ENCODE measurements at places on chromosomes 11 and 22.

- no peak overlapping the region for H3K4me3 ChIP-seq
- no peak overlapping the region for H3K27ac ChIP-seq
- H3K4me1 ChIP-seq = no peaks in the 10 kb centered on the region
- H3K27me3 ChIP-seq = no peaks in the 10 kb centered on the region
Observed at GRCh38 chr11:16526947-16527346, 170.6 kb upstream of the SOX6 start.

- H3K36me3 ChIP-seq = no peaks in the 10 kb centered on the region
- H3K4me3 ChIP-seq = no peak overlapping the region
- no peak for DNase-seq
- H3K4me1 ChIP-seq = no peaks in the 10 kb centered on the region
- no peaks in the 10 kb centered on the region for H3K27me3 ChIP-seq
- H3K27ac ChIP-seq = no peak overlapping the region
Observed at GRCh38 chr11:78330361-78330760, 87.3 kb downstream of the GAB2 start.

DNA sequence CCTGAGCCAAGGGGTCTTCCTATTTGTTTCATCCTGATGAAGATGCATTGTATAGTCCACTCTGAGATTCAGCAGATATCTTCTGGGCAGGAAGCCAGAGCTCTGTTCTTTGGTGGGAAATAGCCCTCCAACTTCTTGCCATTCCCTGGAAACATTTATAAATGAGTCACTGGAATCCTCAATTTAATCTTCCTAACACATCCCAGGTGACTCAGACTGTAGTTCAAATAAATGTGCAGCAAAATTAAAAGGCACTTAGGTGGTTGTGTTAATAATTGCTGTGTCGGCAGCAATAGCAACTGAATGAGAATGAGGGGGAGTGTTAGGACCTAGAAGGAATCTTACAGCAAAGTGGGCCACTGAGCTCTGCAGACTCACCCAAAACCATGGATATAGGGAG lies 108.6 kb downstream of the INSC start:
- H3K36me3 ChIP-seq = no peaks in the 10 kb centered on the region
- no peak overlapping the region for H3K4me3 ChIP-seq
- H3K4me1 ChIP-seq = no peaks in the 10 kb centered on the region
- no peak for DNase-seq
- no peak overlapping the region for H3K27ac ChIP-seq

DNA sequence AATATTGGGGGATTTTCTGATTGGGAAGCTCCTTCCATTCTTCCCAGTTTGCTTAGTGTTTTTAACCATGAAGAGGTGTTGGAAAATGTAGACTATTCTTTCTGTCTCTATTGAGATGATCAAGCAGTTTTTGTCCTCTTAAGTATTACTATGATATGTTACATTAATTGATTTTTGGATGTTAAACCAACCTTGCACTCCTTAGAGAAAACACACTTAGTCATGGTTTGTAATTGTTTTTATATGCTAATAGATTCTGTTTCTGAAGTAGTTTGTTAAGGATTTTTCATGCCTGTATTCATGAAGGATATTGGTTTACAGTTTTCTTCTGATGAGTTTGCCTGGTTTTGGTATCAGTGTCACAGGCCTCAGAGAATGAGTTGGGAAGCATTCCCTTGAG lies 2.0 kb upstream of the NLRP6 start:
- no peak for DNase-seq
- peaks cover 4% of the 10 kb centered on the region for H3K36me3 ChIP-seq
- H3K27ac ChIP-seq = no peak overlapping the region
- peaks cover 1% of the 10 kb centered on the region for H3K4me1 ChIP-seq
- H3K27me3 ChIP-seq = peaks cover 6% of the 10 kb centered on the region
